PC-9 (cell line): ENCODE measurements at places on chromosomes 4 and X. TPM values are rescaled to one million over a fixed set of nuclear protein-coding genes. Genes with fewer than 3 reads are reported as not detected.

- DNase-seq = no peak
Measured at GRCh38 chrX:100404851-100405250, 5.2 kb downstream of the PCDH19 start.

- DNase-seq = no peak
Measured at GRCh38 chrX:85244450-85245211, 840 bp downstream of the ZNF711 start.

DNA sequence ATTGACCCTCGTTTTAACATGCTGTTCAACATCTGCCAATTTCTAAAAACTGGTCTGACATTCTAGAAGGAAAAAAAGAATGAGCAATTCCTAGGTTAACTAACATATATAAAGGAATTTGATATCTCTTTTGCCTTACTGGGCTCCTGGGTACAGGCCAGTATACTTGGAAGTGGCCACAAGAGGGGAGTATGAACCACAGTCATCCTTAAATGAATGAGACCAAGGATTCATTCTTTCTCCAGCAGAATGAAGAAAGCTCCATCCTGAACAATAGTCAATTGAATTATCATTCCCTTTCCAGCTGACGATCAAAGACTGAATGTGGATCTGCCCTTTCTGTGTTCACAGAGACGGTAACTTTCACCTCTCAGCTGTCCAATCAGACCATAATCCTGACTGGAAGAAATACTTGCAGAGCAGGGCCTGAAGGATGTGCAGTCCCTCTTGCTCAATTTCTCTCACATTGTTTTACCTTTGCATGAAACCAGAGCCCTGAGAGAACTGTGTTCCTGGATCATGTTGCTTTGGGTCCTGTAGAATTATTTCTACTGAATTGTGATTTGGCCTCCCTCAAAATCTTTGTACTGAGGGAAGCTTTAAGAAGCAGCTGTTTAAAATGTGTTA is 14.8 kb upstream of the SPARCL1 start:
- no peak for DNase-seq

DNA sequence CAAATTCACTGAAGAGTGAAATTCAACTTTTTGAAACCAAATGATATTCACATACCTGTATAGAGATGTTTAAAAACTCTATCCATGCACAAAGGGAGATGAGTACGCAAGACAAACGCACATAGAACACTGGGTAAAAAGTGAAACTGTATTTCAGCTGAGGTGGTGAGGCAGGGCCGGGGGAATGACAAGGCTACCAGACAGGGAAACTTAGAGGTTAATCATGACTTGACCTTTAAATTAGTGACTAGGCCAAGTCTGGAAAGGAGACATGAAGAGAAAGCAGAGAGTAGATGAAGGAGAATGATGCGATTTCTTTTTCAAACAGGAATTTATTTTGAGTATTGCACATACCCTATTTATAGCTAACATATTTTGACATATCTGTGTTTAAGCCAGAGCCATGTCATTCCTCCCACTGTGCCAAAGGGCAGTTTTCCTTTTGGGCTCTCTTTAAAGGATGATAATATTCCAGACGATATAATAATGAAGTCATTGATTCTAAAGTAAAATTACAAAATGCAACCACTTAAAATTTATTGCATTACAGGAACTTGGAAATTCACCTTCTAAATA is 49.4 kb downstream of the ARHGEF6 start:
- no peak for DNase-seq

DNA sequence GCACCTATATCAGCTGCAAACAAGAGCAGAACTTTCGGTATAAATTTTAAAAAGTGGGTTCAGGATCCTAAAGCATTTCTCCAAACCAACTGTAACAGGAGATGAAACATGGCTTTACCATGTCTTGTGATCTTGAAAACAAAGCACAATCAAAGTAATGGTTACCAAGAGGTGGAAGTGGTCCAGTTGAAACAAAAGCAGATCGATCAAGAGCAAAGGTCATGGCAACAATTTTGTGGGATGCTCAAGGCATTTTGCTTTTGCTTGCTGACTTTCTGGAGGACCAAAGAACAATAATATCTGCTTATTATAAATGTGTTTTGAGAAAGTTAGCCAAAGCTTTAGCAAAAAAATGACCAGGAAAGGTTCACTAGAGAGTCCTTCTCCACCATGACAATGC is 116.9 kb upstream of the RAP2C start:
- no peak for DNase-seq

DNA sequence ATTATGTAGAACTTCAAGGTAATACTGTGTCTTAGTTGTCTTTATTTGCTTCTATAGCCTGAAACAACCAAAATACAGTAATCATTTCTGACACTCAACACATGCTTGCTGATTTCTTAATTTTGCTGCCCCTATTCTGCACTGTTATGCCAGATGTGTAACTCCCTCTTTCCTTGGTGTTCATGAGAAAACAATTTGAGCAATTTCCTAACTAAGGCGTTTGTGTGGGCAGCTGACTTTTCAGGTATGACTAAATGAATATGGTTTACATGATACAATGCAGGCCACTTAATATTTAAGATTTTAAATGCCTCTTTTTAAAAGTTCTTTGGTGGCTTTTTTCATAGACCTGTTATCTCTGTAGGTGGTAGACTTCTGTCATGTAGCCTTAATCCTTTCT is 46.1 kb upstream of the CENPE start:
- no peak for DNase-seq

DNA sequence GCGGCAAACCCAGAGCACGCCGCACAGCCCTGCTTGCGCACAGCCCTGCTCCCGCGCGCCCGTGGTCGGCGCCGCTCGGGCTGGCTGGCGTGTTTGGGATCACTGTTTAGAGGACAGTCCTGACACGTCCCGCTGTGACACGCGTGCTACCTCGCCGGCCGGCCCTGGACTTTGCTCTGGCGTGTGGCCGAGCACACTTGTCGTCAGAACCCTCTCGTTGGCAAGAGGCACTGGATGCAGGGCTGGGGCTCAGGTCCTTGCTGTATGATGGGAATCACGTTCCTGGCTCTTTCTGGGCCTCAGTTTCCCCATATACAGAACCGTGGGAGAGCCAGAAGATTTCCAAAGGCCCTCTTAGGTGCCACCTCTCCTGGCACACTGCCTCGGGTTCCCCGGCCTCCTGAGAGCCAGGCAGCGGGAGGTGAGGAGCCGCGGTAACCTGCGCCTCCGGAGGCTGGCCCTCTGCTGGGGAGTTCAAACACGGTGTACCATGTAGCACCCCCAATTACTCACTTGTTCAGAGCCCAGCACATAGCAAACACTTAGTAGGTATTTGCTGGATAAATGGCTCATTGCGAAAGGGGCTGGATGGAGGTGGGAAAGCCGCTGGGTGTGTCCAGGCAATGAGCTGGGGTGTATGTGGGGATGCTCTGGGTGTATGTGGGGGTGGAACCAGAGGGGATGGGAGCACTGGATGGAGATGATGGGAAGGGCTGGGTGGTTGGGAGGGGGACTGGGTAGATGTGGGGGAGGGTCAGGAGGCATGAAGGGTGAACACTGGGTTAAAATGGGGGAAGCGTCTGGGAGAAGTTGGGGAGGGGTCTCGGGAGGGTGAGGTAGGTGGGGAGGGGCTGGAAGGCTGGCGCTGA is 76.6 kb downstream of the HTRA3 start:
- no peak for DNase-seq

DNA sequence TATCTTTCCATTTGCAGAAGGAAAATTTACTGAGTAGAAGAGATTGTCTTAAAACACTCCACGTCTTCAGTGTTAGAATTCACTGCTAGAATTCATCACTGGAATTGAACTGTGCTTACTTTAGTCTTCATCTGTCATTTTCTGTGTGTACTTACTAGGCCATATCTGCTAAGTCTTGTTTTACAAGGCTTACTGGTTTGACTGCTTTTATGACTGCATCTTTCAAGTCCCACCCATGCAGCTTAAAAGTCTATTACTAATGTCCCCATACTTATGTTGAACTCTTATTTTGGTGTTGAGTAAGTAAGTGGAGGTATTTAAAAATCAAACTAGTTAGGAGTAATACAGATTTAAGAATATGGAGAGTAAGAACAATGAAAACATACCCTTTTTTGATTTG is 14.6 kb downstream of the CLCN3 start:
- DNase-seq = no peak

DNA sequence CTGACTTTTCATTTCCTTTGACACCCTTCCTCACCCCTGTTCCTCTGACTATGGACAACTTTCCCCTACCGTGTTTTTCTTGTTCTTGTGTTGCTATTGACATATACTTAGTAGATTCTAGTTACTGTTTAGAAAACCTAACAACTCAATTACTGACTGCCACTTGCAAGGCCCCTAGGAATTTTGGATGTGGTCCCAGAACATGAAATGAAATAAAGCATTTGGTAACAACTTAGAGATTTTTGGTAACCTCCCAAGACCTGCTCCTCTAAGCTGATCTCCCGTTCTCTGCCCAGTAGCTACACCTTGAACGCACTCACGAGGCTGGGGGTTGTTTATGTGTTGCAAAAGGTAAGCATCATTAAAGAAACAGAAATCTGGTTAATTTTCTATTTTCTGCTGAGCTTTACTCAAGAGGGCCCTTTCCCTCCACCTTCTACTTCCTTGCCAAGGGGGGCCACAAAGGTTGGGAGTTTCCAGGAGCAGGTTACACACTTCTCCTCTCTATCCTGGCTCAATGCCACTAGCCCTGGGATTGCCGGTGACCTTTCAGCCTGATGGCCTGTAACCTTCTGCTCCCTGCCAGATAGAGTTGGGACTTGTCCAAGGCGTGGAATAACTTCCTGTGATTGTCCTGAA is 20.5 kb downstream of the GAB3 start:
- no peak for DNase-seq

DNA sequence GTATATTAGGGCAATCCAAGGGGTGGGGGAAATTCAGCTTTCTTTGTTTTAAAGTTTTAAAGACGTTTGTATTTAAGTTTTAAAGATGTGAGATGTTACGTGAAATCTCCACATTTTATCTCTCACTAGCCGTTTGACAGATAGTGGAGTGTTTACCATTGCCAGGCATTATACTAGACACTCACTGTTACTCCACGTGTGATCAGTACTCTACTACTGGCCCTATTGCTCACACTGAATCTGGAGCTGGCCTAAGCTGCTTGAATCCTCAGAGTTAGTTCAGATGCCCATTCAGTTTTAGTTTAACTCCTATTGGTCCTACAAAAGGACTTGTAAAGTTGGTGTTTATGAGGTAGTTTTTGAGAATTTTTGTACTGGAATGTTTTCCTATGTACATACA is 4.5 kb downstream of the ADAD1 start:
- DNase-seq = no peak

GRCh38 chr4:169618286-169618685 is 2.1 kb upstream of the CLCN3 start:
- no peak for DNase-seq

- DNase-seq = no peak
Measured at GRCh38 chr4:120760047-120760446, 162.5 kb downstream of the PRDM5 start.

GRCh38 chr4:184957446-184958115 is 60.7 kb upstream of the HELT start:
- no peak for DNase-seq

DNA sequence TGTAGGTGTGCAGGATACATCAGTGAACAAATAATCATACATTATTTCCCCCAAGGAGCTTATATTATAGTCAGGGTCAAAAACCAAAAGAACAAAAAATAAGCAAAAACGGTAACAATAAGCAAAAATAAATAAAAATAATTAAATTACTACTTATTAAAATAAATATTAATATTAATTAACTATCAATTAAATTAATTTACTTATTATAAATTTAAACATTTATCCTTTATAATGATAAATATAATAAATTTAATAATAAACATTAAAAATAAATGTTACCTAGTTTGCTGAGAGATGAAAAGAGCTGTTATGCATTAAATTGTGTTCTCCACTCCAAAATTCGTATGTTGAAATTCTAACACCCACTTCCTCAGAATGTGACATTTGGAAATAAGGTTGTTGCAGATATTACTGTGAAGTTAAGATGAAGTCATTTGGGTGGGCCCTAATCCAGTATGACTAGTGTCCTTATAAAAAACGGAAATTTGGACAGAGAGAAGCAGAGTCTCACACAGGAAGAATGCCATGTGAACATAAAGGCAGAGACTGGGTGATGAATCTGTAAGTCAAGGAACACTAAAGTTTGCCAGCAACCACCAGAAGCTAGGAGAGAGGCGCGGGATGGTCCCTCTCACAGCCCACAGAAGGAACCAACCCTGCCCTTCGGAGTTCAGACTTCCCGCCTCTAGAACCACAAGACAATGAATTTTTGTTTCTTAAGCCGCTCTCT is 67.2 kb upstream of the IBSP start:
- no peak for DNase-seq

DNA sequence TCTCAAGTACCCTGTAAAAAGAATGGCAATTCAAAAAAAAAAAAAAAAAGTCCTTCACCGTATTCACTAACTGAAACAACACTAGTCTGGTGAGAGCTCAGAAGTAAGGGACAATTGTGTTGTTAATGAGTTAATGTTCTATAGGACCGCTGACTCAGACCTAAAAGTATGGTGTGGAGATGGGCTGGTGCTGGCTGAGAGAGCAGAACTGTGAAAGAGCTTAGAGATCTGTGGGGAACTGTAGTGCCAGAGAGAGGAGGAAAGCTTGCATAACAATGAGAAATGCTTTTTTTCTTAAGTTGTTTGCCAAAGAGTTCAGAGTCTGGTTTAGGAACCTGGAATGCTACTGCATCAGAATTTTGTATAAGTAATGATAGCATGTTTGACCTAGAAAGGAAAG is 65.1 kb downstream of the LHFPL1 start:
- DNase-seq = no peak

DNA sequence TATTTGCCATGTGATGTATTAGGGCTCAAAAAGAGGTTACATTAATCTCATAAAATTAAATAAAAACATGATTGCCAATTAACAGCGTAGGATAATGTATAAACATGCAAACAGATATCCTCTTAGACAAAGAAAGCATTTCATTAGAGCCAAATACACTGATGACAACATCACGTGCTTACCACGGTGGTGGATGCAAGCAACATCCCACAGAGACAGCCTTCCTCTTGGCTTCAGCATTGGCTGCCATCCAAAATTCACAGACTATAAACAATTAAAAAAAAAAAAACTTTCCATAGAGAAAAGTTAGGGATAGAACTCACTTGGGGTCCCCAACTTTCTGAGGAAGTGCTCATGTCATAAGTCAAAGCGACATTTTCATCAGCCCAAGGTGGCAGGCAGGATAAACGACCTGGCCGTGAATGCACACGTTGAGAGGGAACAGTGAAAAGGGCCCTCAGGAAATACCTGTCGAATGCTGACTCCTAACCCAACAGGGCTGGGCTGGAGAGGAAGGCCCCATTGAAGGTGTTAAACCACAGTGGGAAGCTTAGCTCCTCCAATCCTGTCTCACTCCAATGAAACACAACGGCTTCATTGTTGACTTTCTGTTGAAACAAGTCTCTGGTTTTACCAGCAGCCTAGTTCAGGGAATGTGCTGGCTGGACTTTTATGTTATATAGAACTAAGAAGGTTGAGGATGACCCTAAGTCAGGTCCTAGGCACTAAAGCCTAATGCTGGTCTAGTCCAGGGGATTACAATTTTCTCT is 48.4 kb downstream of the IDS start:
- DNase-seq = no peak

The FREM3 gene
- not detected in 2 replicates for total RNA-seq

The PABPC1L2A gene
- total RNA-seq = not detected in 2 replicates

The SOD3 gene
- 6.3 and 7.6 TPM in 2 replicates for total RNA-seq

The CRMP1 gene
- total RNA-seq = not detected in 2 replicates

The FAM193A gene
- total RNA-seq = 20.1 and 23.4 TPM in 2 replicates

The TRIM75 gene
- not detected in 2 replicates for total RNA-seq

The LIMCH1 gene
- total RNA-seq = 252 and 339 TPM in 2 replicates

The ZGRF1 gene
- 17.3 and 18.9 TPM in 2 replicates for total RNA-seq
